ENCODE measurements at places on chromosomes 4 and X. TPM values are rescaled to one million over a fixed set of nuclear protein-coding genes. Genes with fewer than 3 reads are reported as not detected.

- no peak overlapping the region for H3K27ac ChIP-seq
- no peaks in the 10 kb centered on the region for H3K36me3 ChIP-seq
- H3K4me1 ChIP-seq, result no peaks in the 10 kb centered on the region
- DNase-seq, result no peak
These were observed 29.5 kb upstream of the BMP15 start for GRCh38 chrX:50881028-50881427.

DNA sequence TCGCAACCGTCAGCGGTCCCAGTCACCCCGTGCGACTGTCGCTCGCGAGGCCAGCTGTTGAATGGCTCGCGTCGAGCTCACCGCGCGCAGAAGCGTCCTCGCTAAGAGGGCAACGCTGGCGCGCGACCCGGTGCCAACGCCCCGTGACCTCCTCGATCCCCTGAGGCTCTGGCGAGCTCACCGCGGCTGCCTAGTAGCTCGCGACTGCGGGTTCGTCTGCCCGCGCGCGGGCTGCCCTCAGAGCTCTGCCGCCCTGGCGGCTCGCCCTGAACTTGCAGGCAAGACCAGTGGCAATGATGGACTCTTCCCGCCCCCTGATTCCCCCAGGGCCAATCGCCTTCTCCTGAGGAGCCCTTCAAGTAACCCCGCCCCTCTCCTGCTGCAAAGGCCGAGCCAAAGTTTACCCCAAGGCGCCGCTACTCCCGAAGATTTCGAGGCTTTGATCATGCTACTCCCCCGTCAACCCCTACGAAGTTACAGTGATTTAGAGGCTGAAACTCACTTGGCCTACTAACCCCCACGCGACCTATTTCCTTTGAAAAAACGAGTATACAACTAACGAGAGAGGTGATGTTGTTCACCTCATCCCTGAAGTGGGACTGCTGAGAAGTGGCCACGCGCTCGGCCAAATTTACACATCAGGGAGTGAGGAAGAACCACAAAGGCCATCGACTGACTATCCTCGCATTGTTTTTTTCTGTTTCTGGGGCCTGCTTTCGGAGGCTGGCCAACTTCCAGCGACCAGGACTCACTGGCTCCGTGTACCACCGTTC, 37.5 kb downstream of the PGRMC1 start:
- H3K4me1 ChIP-seq, result no peaks in the 10 kb centered on the region
- H3K27ac ChIP-seq, result no peak overlapping the region
- DNase-seq, result peak; percentile 6
- no peaks in the 10 kb centered on the region for H3K27me3 ChIP-seq
- no peaks in the 10 kb centered on the region for H3K36me3 ChIP-seq

DNA sequence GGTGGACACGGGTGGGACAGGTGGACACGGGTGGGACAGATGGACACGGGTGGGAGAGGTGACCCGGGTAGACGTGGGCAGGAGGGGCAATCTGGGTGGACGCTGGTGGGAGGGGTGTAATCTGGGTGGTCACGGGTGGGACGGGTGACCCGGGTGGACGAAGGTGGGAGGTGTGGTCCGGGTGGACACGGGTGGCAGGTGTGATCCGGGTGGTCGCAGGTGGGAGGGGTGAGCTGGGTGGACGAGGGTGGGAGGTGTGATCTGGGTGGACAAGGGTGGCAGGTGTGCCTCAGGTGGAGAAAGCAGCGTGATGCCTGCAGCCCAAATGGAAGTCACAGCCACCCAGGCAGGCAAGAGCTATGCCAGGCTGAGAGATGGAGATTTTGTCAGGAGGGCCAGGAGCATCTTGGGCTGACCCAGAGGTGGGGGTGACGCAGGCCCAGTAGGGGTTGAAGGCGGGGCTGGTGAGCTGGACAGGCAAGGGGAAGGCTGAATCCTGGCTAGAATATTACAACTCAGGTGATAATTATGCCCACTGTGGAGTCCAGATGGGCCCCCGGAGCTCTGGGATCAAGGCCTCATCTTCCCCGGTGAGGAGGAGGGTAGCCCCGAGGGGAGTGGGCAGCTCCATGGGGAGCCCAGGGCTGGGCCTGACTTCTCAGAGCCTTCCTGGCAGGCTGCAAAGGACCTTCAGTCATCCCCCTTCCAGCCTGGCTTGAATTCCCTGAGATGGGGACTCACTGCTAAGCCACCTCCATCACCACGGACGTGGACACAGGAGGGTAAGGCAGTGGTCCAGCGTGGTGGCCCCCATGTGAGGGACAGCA, 100.0 kb downstream of the ADRA2C start:
- H3K4me3 ChIP-seq, result no peak overlapping the region
- no peak overlapping the region for H3K27ac ChIP-seq
- no peaks in the 10 kb centered on the region for H3K4me1 ChIP-seq
- H3K36me3 ChIP-seq, result no peaks in the 10 kb centered on the region
- no peak for DNase-seq

- H3K4me3 ChIP-seq, result peak overlapping the region; percentile 24
- no peak overlapping the region for H3K27ac ChIP-seq
- no peak for DNase-seq
- H3K36me3 ChIP-seq, result no peaks in the 10 kb centered on the region
These were observed 92.3 kb downstream of the BCOR start for GRCh38 chrX:40005292-40006011.

DNA sequence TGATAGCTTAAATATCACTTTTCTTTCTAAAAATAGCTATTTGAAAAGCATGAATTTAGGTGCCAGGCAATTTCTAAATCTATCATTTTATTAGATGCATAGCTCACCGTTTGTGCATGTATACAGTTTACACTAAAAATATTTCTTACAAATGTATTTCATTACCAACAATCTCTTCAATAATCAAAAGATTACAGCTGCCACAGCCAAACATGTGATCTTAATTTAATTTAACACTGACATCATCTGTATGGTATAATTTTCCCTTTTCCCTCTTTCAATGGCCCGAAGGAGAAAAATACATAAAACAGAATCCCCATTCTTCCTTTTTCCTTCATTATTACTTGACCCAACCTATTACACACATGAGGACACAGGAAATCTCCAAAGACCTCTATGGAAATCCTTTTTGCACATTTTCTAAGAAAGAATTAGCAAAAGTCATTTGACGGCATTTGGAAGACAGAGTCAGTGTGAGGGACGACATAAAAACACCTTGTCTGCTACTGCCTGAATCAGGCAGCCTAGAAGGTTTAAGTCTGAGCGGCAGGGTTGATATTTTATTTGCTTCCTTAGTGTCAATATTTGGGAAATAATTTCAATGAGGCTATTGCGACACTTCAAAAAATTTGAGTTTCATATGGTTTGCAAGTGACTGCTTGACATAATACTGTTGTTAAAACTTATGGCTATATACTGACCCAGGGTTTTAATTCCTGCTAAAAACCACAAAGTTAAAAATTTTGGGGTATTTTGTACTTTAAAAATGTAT, 111.2 kb downstream of the TTC29 start:
- no peaks in the 10 kb centered on the region for H3K4me1 ChIP-seq
- H3K4me3 ChIP-seq, result no peak overlapping the region
- H3K36me3 ChIP-seq, result no peaks in the 10 kb centered on the region
- no peak overlapping the region for H3K27ac ChIP-seq
- H3K27me3 ChIP-seq, result no peaks in the 10 kb centered on the region

TLR8 gene
- not detected for total RNA-seq

GRCh38 chrX:56817179-56817578, 88.1 kb downstream of the NBDY start:
- no peaks in the 10 kb centered on the region for H3K27me3 ChIP-seq
- DNase-seq, result no peak
- no peak overlapping the region for H3K27ac ChIP-seq
- no peaks in the 10 kb centered on the region for H3K36me3 ChIP-seq

CT45A3 gene
- total RNA-seq, result not detected

CLIC2 gene
- total RNA-seq, result 1.1 TPM

DNA sequence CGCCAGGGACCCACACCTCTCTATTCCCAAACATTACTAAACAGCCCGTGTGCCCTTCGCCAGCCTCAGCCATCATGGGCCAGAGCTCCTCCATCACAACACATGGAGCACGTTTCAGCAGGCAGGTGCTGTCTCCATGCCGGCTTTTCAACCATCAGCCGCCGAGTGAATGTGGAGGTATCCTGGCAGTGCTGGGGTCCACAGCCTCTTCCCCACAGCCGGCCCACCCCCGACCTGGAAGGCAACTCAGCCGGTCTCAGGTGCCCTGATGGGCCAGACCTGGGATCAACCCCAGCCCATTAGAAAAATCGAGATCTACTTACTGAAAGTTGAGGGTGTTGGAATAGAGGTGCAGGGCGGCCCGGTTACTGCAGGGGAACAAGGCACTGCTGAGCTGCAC, 3.1 kb downstream of the NAA10 start:
- no peaks in the 10 kb centered on the region for H3K27me3 ChIP-seq
- H3K4me3 ChIP-seq, result no peak overlapping the region
- H3K4me1 ChIP-seq, result peaks cover 14% of the 10 kb centered on the region
- DNase-seq, result no peak
- H3K36me3 ChIP-seq, result peaks cover 15% of the 10 kb centered on the region

NEXMIF gene
- total RNA-seq, result 1.2 TPM

GPAT3 gene
- total RNA-seq, result 3.0 TPM

DNA sequence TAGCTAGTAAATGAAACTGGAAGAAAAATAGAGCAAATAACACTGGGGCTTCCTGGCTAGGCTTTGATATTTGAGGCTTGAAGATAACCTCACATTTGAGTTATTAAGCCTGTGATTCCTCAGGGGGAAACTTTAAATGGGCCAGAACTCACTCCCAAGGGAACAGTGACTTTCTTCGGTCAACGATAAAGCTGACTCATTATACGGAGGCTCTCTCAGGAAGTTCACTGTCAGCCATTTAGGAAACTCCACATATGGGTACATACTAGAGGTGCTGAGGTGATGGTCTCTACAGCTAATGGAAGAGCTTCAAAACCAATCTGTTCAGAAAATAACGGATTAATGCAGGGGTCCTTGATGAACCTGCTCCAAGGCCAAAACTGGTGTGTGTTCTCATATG, 120.8 kb downstream of the SH2D1A start:
- DNase-seq, result no peak
- no peak overlapping the region for H3K27ac ChIP-seq
- no peaks in the 10 kb centered on the region for H3K27me3 ChIP-seq

GAGE2A gene
- not detected for total RNA-seq

PAGE1 gene
- not detected for total RNA-seq

SPIN2B gene
- 15.9 TPM for total RNA-seq

UGT2B15 gene
- not detected for total RNA-seq

GRCh38 chr4:126807132-126807531, 825.6 kb upstream of the INTU start:
- no peak overlapping the region for H3K27ac ChIP-seq
- no peak overlapping the region for H3K4me3 ChIP-seq
- no peaks in the 10 kb centered on the region for H3K4me1 ChIP-seq

INTU gene
- not detected for total RNA-seq

- no peaks in the 10 kb centered on the region for H3K27me3 ChIP-seq
- H3K4me1 ChIP-seq, result no peaks in the 10 kb centered on the region
These were observed 73.7 kb downstream of the ELOVL6 start for GRCh38 chr4:110124711-110125110.

DNA sequence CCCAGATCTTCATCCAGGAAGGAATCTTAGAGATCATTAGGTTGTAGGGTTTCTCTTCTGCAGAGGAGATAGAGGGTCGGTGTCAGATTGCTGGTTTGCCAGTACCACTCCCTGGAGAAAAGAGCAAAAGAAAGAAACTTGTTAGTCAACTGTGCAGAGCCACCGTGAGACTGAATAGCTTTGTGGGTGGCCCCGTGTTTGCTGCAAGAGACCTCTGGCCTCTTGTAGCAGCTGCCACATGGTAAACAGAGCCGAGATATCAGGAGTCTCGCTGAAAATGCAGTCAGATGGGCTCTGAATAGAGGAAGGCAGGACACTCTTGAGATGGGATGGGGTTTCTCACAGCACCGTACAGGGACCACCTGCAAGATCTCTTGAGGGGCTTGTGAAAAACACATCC, 149.7 kb downstream of the PTTG2 start:
- H3K27me3 ChIP-seq, result no peaks in the 10 kb centered on the region
- no peak overlapping the region for H3K27ac ChIP-seq
- H3K36me3 ChIP-seq, result peaks cover 58% of the 10 kb centered on the region
- no peak for DNase-seq
- H3K4me1 ChIP-seq, result no peaks in the 10 kb centered on the region

- no peak overlapping the region for H3K27ac ChIP-seq
- no peaks in the 10 kb centered on the region for H3K4me1 ChIP-seq
- DNase-seq, result no peak
These were observed 174.5 kb upstream of the MAOA start for GRCh38 chrX:43481576-43481975.

GRCh38 chr4:126973201-126973600, 659.6 kb upstream of the INTU start:
- no peaks in the 10 kb centered on the region for H3K27me3 ChIP-seq
- H3K27ac ChIP-seq, result no peak overlapping the region
- DNase-seq, result no peak
- H3K4me1 ChIP-seq, result no peaks in the 10 kb centered on the region
- H3K4me3 ChIP-seq, result no peak overlapping the region

DNA sequence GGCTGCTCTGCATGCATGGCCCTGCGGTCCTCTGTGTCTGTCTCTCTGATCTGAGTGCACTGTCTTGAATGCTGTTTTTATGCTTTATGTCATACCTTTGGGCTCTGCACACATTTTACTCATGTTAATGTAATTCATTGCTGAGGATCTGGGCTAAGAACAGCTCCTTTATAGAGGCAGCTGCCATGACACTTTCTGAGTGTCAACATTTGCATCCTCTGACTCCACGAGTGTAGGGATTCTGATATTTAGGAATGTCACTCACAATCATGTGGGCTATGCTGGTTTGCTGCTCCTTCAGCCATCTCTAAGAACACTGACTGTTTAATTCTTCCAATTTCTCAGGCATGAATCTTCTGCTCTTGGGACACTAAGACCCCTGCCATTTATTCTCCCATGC, 192.2 kb upstream of the CPEB2 start:
- H3K36me3 ChIP-seq, result no peaks in the 10 kb centered on the region
- H3K27me3 ChIP-seq, result no peaks in the 10 kb centered on the region
- H3K4me3 ChIP-seq, result no peak overlapping the region
- H3K4me1 ChIP-seq, result no peaks in the 10 kb centered on the region

PNMA6A gene
- total RNA-seq, result 0.68 TPM

- H3K36me3 ChIP-seq, result no peaks in the 10 kb centered on the region
- no peak overlapping the region for H3K27ac ChIP-seq
These were observed 942 bp upstream of the L1CAM start for GRCh38 chrX:153886915-153887314.

DNA sequence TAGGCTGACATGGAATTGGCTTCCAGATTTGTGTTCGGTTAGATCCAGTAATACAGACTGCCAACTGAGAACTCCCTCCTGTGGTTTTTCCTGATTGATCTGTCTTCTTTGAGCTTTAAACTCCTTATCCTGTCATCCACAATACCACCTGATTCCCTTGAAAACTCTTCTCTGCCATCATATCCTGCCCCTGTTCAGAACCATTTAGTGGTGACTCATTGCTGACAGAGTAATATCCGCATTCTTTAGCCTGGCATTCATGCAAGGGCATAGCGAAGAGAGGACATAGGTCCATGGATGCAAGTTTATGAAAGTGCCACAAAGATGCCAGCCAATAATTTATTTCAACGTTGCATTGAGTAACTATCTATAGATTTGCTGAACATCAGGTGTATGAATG, 76.6 kb downstream of the ITIH6 start:
- H3K4me1 ChIP-seq, result no peaks in the 10 kb centered on the region
- no peak overlapping the region for H3K27ac ChIP-seq
- H3K4me3 ChIP-seq, result no peak overlapping the region

Measured in naive thymus-derived CD4-positive, alpha-beta T cell (primary cell).